Stimulated activated CD4-positive, alpha-beta T cell treated with anti-CD3 and anti-CD28 coated beads, Interleukin-15, amount 100 ng/mL, for 1 hour (primary cell): ENCODE measurements at places on chromosomes 13 and 19.

DNA sequence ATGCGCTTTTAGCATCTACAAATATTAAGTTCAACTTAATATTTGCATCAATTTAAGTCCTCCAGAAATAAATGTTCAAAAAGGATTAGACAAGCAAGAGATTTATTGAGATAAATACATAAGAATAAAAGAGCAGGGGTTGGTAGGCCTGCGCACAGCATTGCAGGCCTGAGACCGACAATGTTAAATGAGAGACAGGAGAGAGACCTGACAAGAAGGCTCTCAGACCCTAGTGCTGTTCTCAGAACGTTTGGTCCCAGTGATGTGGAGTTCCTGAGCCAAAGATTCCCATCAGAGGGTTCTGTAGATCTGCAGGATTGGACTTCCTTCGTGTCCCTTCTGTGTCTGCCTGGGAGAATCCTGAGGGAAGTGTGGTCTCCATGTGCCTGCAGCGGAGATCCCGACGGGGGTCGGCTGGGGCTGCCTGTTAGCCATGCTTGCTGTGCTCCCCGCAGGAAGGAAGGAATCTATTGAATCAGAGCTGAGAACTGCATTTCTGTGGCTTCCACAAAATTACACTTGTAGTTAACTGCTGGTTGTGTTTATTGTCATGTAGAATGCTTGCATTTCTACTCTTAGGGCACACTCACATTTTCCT is 369.9 kb upstream of the SLC10A2 start:
- no peak for DNase-seq

DNA sequence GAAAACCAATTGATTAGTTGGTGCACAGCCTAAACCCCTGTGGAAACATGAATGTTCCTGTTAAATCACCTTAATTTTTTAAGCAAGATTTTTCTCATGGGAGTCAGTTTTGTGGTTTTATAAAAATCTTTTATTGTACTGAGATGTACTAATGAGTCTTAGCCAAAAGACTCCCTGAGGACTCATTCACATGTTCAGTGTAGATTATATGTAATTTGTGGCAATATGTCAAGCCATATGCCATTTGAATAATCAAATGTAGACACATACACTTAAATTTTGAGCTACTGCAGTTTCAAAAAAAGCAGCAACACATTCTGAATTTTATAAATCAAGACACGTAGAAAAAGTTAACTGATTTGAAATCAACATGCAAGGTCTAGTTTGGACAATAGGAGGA is 395.2 kb downstream of the MYO16 start:
- no peak for DNase-seq

DNA sequence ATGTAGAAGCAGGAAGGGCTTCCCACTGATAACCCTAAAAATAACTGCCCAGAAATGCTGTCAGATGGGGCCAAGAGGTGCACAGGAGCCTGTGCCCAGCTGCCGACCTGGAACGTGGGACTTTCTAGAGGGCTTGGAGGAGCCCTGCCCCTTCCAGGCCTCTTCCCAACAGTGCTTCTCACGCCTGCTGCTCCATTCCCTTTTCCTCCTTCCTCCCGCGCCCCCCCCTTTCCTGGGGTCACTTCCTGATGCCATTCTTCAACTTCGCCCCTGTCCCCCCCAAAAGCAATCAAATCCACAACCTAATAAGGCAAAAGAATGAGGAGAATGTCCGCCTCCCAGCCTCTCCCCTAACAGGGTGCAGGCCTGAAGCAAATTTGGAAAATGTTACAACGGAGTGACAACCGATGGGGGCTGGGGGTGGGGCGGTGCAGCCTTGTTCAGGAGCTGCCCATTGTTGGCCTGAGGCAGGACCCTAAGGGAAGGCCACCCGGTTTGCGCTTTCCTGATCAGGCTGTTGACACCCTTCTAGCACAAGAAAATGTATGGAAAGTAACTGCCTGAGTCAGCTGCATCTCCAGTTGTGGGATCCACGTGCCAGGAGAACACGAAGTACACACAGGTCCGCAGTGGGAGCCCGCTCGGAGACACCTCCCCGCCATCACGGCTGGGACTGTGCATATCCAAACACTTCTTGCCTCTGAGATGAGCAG is 18.7 kb downstream of the ACTN4 start:
- no peak for DNase-seq

DNA sequence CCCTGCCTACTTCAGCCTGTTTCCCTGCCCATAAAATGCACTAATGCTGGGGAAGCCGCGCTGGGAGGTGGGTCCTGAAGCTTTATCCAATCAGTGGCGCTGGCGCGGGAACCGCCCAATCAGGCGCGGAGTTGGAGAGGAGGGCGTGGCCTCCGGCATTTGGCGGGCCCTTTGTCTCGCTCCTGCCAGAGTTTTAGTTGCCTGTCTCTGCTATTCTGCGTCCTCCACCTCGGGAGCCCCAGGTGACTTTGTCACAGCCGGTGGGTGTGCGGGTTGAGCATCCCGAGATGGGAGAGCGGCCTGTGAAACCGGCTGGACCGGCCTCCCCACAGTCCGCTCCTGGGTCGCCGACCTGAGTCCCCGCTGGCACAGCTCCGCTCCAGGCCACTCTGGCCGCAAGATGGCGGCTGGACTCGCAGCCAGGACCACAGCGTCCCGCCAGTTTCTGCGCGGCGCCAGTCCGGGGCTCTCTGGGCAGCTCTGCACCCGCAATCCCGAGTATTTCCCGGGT is 30.7 kb upstream of the ZNF429 start:
- peak; percentile 72 for DNase-seq

DNA sequence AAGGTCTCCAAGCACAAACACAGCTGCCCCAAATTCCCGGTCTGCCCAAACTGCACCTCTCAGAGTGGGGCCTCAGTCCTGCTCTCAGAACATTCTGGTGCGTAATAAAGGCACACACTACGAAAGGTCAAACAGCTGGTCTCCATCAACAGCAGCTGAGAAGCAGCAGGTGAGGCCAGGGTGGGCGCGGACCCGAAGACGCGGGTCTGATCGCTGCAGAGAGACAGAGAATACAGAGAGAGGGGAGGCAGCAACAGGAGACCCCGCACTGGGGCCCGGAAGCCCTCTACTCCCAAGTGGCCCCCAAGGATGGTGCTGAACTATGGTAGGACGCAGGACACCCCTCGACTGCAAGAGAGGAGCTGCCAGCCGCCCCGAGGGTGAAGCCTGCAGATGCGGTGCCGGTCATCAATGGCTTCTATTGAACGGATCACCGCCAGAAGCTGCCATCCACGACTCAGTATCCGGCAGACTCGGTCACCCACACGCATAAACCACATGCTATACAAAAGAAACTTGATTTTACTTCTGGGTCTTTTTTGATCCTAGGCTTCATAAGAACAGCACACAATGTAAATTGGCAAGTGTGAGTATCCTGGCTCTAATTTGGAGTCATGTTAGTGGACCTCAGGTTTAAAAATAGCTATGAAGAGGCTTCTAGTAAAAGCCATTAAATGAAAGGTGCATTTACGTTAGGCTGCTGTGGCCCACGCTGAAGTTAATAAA is 33.4 kb downstream of the STK24 start:
- DNase-seq: no peak

GRCh38 chr13:65540175-65540574 is 1690.0 kb downstream of the PCDH9 start:
- no peak for DNase-seq

GRCh38 chr19:41787055-41787454 is 9.3 kb upstream of the CEACAM3 start:
- DNase-seq: no peak

DNA sequence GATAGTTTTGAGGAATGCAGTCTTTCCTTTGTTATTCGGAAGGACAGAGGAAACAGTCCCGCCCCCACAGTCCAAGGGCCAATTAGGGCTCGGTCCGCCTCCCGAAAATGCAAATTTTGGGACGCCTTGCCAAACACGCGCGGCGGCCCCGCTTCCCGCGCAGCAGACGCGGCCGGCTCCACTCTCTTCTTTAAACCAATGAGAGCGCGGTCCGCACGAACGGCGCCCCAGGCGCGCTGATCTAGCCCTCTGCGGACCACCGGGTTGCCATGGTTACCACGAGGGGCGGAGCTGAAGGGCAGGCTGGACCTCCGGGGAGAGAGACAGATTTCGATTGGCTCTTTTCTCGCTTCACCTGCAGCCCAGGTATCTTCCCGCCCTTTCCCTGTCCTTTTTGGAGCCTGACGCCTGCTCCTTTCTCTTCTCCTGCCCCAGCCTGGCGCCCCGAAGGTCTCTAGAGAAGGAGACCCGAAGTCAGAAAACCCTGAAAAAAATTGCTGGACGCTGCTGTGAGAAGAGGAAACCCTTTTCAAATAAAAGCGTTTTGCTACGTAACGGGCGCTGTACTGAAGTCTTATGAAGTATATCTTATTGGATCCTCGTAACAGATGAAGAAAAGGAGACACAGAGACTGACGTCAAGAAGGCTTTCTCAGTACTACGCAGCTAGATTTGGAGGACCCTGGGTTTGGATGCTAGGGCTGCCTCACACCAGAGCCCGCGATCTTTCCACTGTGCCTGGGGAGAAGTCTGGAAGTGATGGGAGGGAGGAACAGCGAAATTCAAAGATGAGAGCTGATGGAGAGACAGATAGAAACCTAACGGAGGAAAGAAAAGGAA is 2.0 kb downstream of the PTH2 start:
- no peak for DNase-seq

GRCh38 chr13:45472171-45472705 is 7.5 kb downstream of the COG3 start:
- no peak for DNase-seq

DNA sequence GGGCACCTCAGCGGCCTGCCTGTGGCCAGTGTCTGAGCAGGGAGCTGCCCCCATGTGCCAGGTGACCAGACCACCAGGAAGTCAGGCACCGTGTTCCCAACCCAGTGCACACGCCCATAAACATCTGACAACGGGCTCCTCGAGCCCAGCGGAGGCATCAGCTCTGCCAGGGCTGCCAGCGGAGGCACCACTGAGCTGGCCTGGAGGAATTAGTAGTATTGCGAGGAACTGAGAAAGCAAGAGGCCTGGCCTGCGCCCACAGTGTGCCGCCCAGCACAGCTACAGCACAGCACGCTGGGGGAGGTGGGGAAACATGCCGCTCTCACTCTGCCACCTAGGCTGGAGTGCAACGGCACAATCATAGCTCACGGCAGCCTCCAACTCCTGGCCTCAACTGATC is 44.6 kb downstream of the ANKRD27 start:
- no peak for DNase-seq

GRCh38 chr13:48078251-48078656 is 16.6 kb downstream of the MED4 start:
- DNase-seq: no peak

- DNase-seq: no peak
These were observed 169.1 kb downstream of the CACNA1A start for GRCh38 chr19:13337181-13337580.
